CD4-positive, alpha-beta T cell (primary cell): ENCODE measurements at places on chromosomes 3 and 15.

DNA sequence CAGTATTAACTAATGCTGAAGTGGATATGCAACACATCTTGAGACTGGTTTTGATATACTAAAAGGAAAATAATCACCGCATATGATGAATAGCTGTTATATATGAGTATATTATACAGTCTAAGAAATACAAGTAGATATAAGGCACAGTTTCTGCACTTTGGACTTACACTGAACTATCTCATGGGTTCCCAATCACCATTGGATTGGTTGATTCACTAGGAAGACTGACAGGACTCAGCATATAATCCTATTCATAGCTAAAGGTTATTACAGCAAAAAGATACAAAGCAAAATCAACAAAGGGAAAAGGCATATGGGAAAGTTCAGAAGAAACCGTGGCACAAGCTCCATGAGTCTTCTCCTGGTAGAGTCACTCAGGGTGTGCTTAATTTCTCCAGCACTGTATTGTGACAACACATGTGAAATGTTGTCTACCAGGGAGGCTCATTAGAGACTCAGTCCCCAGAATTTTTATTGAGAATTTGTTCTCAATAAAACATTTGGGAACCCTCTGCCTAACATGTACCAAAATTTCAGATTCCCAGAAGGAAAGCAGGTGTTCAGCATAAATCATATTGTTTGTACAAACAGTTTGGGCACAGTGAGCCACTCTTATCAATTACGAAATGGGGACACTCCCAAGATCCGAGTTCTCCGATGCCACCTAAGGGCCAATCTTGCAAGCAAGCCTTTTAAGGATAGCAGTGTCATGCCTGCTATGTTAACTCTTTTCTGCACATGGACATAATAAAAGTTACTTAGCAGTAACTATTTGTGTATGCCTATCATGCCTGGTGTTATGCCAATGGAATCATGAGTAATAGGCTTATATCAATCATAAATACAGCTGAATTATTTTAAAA is 26.8 kb downstream of the CMC1 start:
- no peak for DNase-seq

DNA sequence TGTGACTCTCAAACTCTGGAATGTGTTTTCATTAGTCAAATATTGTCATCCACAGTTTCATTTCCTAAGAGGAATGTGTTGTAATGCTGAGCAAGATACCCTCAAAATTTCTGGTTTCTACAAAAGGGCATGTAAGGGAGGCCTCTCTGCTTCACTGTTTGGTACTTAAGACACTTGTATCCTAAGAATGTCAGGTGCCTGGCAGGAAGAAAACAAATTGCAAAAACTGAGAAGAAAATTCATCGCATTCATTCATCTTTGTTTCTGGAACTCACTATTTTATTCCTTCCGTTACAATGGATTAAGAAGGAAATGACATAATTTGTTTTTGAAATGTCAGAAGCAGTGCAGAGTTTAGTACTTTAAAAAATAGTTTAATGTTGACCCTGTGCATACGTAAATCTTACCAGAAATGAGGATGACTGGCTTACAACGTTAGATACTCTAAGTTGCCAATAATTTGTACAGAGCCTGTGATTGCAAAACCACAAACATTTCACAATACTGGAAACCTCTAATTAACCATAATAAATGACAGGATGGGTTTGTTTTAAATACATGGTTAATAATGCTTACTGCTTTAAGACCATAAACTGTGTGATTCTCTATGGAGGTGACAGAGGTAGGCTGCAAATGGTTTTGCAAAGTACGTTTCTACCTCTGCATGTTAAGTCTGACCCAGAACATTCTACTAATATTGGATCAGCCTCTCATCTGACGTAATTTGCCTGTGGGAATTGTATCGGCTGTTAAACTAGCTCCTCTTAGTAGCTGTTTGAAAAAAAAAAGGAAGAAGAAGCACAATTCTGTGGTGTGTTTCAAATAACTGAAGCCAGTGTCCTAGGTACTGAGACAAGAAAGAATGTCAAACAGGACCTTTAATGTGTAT is 477.8 kb downstream of the RBMS3 start:
- no peak for DNase-seq

DNA sequence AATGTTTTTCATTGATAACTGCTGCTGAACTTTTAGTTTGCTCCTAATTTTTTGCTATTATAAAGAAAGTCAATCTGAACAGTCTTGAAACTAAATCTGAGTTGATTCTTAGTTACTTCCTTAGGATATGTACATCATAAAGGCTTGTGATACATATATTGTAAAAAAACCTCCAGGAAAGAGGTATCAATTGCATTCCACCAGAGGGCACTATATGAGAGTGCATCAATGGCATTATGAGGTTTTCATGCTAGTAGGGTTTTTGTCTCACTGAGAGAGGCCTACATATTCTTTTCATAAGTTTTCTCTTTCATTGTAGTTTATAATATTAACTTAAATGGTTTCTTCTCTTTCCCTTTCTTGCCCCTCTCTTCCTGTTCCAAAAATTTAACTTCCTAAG is 46.9 kb downstream of the PIK3R4 start:
- DNase-seq: peak; percentile 30

GRCh38 chr15:27730868-27731267 is 368.2 kb downstream of the OCA2 start:
- no peak for DNase-seq

- DNase-seq: no peak
Measured at GRCh38 chr3:113548501-113548900, 16.1 kb downstream of the SIDT1 start.

DNA sequence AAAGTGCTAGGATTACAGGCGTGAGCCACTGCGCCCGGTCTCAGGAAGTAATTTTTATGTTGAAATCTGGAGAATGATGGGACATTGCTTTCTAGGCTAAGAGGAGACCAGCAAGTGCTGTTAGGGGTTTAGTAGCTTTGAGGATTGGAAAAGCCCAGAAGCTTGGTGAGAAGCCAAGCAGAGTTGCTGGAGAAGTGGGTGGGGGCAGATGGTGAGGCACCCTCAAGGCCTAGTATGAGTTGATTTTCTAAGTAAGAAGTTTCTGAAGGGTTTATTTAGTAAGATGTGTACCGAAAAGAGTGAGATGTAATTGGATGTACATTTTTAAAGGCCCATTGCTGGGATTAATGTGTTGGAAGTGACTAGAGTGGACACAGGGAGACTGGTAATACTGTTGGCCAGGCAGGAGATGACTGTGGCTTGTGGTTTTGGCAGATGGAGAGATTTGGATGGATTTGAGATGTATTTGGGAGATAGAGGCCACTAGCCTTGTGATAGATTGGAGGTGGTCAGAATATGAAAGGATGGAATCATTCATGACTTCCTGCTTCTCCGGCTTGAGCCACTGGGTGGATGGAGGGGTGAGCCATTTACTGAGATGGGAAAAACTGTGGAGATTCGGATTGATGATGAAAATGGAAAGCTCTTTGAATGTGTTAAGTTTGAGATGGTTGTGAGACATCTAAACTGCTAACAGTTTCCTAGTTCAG is 2.3 kb downstream of the LRRC28 start:
- DNase-seq: no peak

GRCh38 chr3:172323894-172324610 is 124.2 kb downstream of the GHSR start:
- no peak for DNase-seq

DNA sequence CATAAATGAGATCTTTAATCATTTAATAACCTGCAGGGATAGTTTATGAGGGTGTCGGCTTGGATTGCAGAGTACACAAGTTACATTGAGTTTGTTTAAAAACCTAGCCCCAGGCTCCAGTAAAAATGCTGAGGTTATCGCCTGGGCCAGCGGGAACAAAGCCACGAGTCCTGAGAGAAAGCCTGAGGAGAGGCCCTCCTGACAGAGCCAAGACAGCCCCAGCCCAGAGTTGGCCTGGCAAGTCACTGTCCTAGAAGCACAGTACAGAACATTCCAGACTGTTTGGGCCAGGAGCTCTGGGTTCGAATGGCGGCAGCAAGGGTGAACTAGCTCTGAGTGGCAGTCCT is 32.4 kb downstream of the SEC61A1 start:
- DNase-seq: no peak

GRCh38 chr3:66428733-66429132 is 72.1 kb downstream of the LRIG1 start:
- no peak for DNase-seq

DNA sequence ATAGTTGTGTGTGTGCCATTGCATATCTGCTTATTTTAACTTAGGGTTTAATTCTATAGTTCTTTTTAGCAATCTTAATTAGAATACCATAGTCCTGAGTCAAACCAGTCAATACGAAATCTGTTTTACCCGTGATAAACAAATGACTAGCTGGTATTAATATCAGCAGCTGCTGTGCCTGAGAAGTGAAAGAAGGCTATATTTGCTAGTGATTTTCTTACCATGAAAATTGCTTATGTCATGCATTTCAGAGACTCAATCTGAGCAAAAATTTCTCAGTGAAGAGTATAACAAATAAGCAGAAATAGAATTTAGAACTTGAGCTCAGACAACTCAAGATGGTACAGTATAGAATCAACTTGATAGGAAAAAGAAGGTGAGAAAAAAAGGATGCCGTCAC is 820.4 kb downstream of the NAALADL2 start:
- no peak for DNase-seq

GRCh38 chr3:150098621-150099020 is 127.9 kb upstream of the PFN2 start:
- DNase-seq: no peak

DNA sequence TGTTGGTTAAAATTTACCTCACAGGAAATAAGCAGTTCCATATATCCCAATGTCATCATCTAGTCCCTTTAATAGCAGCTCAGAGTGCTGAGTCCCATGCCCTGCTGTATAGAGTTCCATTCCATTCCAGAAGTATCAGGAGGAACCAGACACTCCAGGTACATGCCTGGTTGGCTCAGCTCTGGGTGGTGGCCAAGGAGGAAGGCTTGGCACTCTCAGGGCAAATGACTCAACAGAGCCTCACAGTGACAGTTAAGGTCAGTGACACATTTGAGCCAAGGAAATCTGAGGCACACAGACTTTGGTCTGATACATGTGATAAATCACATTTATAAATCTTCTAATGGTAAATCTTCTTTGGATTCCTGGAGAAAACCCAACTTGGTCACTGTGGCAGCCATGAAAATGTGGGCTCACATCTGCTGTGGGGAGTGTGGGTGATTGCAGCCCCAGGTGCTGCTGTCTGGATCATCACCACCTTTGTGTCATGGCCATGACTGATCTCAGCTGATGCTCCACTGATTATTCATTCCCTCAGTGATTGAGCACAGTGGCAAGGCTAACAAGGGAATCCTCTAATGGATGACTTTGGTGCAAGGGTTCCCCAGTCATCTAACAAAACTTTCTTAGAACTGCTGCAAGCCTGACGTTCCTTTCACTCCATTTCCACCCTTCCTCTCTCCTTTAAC is 9.3 kb downstream of the HHLA2 start:
- no peak for DNase-seq

DNA sequence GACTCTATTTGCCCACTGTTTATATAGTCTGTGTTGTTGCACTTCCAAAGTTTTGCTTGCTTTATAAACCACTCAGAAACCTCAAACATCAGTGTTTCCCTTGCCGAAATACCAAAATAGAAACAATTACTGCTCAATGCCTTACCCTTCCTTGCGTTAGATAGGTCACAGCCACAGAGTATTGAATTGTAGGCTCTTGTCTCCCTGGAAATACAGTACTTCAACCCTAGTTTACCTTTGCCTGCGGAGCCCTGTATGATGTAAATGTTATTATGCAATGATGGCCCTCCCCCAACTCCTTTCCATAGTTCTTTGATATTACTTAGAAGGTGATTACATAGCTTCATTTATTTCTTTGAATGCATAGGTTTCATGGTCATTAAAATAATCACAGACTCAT is 44.2 kb downstream of the SOX2 start:
- no peak for DNase-seq

DNA sequence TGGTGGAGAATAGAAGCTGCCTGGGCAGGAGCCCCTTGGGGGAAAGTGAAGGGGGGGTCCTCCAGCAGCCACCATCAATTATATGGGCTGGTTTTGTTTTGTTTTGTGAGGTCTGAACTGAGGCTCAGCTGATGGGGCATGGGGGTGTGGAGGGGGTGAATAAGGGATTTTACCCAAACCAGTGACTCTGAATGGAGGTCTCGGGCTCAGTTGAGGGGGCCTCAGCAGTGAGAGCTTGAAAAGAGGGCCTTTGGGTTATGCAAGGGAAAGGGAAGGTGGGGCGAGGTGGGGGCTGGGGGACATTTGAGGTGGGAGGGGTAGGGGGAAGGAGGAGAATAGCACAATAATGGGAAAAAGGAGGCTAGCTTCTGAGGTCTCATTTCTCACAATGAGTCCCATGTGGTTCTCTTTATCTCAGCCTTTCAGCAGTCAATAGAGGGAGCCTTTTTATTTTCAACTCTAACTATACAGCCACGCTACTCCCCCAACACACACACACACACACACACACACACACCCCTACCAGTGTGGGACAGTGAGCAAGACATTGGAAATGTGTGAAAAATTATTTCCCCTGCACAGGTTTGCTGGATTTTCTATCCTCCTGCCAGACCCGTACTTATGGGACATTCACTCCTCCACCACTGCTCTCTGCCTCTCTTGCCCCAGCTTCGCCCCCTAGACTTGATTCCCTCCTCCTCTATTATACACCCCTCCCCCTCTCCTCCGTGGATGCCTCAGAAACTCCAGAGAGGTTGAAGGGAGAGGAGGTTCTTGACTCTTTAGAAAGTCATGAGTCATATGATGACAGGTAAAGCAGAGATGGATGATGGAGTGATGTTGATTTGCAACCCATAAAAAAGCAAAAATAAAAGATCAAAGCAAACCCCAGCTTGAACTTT is 96.0 kb downstream of the GTPBP8 start:
- DNase-seq: no peak

DNA sequence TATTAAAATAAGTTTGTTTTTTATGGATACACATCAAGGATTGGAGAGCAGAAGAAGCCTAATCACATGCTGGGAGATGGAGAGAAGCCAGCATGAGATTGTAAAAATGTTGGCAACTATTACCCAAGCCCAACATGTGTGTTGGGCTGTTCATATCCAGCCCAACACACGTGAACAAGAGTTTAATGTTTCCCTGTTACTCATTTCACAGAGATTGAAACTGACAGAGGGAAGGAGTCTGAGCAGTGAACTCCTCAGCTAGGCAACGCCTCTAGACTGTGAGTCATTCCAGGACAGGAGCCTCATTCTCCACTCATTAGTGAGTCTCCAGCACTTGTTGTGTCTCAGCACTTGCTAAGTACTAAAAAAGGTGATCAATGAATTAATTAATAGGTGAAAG is 43.2 kb upstream of the CMSS1 start:
- DNase-seq: no peak

- DNase-seq: no peak
Measured at GRCh38 chr15:92130244-92130643, 263.4 kb upstream of the ST8SIA2 start.

GRCh38 chr15:89067751-89068150 is 20.5 kb upstream of the ABHD2 start:
- DNase-seq: no peak

DNA sequence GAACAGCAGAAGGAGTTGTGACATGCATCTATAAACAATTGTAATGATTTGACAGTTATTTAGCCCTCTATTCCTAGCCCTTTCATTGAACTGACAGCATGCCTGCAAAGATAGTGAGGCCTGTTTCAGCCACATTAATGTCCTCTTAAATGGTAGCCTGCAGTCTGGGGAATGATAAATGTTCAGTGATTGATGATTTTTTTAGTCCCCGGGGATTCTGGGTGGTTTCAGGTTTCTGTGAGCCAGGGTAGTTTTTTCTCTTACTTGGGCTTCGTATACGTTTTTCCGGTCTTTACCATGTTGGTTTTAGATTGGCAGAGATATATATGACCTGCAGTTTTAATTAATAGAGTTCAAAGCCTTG is 172.0 kb downstream of the TCF12 start:
- DNase-seq: no peak
